ENCODE measurements at places on chromosomes 6 and 20.

DNA sequence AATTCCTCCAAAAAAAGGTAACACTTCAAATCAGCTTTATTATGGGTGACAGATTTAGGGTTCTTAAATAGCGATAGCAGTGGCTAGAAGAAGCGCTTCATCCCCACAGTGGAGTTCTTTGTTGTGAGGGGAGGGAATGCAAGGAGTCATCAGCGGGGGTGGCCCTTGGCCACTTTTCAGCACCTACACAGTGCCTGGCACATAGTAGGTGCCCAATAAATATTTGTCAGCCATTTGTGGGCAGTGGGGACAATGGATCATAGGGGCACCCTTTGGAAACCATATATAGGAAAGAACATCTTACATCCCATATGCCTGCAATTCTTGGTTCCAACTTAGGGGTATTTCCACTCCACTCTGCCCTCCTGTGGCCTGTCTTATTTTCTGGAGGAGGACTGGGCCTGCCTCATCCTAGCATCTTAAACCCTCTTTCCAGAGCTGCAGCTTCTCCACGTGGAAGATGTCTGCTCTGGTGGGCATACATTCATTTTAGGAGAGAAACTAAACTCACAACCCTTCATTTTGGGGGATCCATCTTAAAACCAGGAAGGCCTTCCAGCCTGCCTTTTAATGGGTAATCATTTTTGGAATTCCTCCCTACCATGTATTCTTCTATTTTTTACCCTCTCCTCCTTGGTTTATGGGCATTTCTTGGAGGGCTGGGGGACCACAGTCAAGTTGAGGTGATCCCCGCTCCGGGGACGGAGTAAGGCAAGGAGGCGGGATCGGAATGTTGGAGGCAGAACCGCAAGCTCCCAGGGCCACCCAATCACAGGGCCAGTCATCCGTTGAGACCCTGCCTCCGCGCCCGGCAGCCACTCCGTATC is 2.6 kb upstream of the GPSM3 start:
- DNase-seq: peak; percentile 65

- no peak for DNase-seq
These were observed 74.4 kb downstream of the SH3BGRL2 start for GRCh38 chr6:79705456-79705995.

GRCh38 chr20:45037050-45037449 is 63.9 kb downstream of the KCNS1 start:
- DNase-seq: no peak

DNA sequence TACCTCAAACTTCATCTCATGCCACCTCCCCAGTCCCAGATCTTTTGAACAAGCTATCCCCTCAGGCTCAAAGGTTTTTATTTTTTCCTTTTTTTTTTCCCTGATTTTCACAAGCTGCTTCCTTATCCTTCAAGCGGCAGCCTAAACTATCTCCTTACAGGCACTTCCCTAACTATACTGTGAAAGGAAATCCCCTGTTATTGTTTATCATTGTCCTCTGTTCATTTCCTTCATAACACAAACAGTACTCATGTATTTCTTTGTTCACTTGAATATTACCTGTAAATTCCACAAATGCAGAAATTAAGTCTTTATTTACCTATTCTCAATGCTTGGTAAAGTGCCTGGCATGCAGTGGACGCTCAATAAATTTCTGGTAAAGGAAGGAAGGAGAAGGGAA is 48.9 kb downstream of the ME1 start:
- DNase-seq: no peak

- DNase-seq: no peak
These were observed 45.1 kb downstream of the WDR27 start for GRCh38 chr6:169656546-169657283.

DNA sequence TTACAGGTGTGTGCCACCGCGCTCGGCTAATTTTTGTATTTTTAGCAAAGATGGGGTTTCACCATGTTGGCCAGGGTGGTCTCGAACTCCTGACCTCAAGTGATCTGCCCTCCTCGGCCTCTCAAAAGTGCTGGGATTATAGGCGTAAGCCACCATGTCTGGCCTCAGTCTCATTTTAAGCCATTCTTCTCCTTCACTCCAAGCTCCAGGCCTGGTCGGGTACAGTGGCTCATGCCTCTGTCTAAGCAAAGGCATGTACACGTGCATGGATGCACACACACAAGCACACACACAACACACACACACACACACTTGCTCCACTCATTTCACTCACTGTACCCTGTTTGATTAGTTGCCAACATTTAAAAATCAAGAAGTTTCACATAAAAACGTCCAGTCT is 7.7 kb upstream of the PARD6B start:
- no peak for DNase-seq
